ENCODE measurements at places on chromosomes 16 and 17.

DNA sequence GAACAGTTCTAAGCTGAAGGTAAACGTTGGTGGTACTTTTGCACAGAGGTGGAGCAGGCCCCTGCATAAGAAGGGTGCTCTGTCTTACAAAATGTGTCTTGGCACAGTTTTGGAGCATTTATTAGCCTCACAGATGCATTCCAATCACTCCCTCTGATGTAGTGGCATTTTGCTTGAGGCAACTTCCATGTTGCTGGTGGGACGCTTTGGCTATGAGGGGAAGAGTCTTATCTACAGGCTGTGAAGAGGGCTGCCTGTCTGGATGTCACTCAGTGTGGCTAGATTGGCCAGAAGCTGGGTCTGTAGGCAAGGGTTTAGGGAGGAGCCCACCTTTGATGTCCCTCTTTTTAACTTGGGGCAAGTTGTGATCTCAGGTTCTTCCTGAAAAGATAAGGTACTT, 2.6 kb upstream of the RARA start:
- no peak for DNase-seq

- peak; percentile 62 for DNase-seq
Observed at GRCh38 chr17:79478051-79478461, 132.8 kb downstream of the RBFOX3 start.

- DNase-seq: no peak
Observed at GRCh38 chr16:58331024-58331707, 36.3 kb upstream of the PRSS54 start.

DNA sequence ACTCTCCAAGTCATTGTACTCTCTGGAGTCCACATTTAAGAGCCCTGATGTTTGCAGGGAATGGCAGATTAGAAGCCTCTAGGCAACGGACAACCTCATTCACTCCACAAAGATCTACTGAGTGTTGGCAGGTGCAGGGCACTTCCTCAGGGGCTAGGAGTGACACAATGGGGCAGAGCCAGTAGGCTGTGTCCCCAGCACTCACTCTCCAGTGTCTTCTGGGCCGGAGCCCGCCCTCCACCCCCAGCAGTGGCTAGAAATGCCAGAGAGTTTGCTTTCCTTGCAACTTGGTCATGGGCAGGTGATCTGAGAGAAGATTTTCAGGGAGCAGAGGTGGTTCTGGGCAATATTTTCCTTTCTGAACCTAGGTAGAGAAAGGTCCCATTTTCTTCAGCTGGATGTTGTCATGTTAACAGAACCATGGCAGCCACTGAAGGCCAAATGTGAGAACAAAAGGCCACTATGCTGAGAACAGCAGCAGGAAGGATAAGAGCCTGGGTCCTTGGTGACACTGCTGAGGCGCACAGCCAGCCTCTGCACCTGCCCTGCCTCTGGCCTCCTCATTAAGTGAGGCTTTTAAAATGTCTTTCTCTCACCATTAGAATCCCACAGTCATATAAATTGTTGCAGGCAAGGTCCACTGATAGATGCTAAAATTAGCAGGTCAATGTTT, 96.2 kb downstream of the USP31 start:
- no peak for DNase-seq

- DNase-seq: no peak
Observed at GRCh38 chr17:81877569-81877968, 6.4 kb upstream of the ARHGDIA start.

- no peak for DNase-seq
Observed at GRCh38 chr16:22177968-22178930, 15.9 kb downstream of the SDR42E2 start.

- no peak for DNase-seq
Observed at GRCh38 chr17:73938706-73939105, 264.8 kb upstream of the RPL38 start.

Measured in fibroblast of skin of abdomen (primary cell).